ENCODE measurements at places on chromosomes 12 and 14.
A peak's percentile ranks its signal among the peaks of the same experiment; 100 is the strongest.

- no peak for DNase-seq
Measured at GRCh38 chr12:12108441-12109058, 37.8 kb downstream of the BCL2L14 start.

GRCh38 chr12:101455685-101456084 lies 19.5 kb upstream of the SPIC start:
- no peak for DNase-seq

- no peak for DNase-seq
Measured at GRCh38 chr12:52070185-52070925, 577 bp downstream of the ATG101 start.

GRCh38 chr12:88519802-88520435 lies 60.4 kb downstream of the KITLG start:
- DNase-seq = no peak

- DNase-seq = no peak
Measured at GRCh38 chr12:6635375-6635855, 344 bp downstream of the LPAR5 start.

GRCh38 chr12:32902287-32902997 lies 5.9 kb upstream of the PKP2 start:
- DNase-seq = no peak

DNA sequence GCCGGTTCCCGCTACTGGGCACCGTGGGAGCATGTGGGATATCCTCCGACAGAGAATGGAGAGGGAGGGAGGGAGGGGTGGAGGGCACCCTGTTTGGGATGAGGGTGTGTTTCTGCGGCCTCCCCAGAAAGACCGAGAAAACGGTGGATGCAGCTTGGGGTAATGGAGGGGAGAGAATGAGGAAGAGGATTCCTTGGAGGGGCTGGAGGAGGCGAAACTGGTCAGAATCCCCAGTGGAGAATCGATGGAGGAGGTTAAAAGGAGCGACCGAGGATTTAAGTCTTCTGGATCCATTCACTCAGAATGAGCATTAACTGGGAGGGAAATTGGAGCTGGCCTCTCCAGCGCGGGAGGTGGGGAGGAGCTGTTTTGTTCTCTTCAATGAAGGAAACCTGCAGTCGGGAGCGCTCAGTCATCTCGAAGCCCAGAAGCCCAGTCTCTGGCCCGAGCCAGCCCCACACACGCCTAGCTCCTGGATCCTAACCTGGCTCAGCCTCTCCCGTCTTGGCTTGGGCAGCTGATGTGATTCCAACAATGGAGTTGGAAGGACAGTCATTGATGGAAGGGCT lies 581 bp downstream of the ARG2 start:
- DNase-seq = no peak

GRCh38 chr12:21583587-21583986 lies 21.1 kb downstream of the GYS2 start:
- no peak for DNase-seq

- no peak for DNase-seq
Measured at GRCh38 chr12:59040043-59040442, 119.7 kb upstream of the LRIG3 start.

- no peak for DNase-seq
Measured at GRCh38 chr14:104593710-104594136, 10.8 kb downstream of the TMEM179 start.

GRCh38 chr12:56684745-56685359 lies 3.2 kb downstream of the PTGES3 start:
- no peak for DNase-seq

GRCh38 chr12:101619858-101620761 lies 25.3 kb downstream of the MYBPC1 start:
- DNase-seq = no peak

GRCh38 chr12:121279507-121279915 lies 17.0 kb downstream of the CAMKK2 start:
- no peak for DNase-seq

DNA sequence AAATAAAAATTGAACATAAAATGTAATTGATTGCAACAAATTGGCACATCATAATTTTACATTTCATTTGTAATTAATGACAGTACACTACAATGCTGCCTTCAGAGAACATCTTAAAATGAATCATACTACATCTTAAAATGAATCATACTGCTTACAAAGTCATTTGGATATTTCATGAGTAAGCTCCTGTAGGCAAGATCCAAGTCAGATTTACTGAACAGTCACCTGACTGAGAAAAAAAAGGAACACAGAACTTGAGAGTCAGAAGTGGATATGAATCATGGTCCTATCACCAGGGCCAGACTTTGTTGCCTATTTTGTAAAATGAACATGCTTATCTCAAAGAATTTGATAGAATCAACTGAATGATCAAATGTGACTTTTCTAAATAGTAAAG lies 32.7 kb upstream of the FBLN5 start:
- DNase-seq = no peak

GRCh38 chr12:82412246-82412645 lies 53.9 kb downstream of the METTL25 start:
- DNase-seq = no peak

DNA sequence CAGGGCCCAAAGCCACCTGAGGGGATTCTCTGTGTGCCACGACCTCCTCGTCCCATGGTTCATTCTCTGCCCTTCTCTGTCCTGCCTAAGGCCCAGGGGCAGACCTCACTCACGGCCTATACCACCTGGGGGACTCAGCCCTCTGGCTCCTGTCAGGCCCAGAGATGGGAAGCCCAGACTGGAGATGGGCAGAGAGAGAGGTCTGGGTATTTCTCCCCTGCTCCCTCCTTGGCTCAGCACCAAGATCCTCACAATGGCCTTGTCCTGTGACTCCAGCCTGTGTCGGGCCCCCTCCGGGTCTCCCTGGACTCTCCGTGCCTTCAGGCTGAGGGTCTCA lies 46.9 kb upstream of the BCL11B start:
- no peak for DNase-seq

GRCh38 chr12:101931498-101932326 lies 54.3 kb downstream of the DRAM1 start:
- no peak for DNase-seq

GRCh38 chr12:20458011-20458410 lies 89.7 kb downstream of the PDE3A start:
- DNase-seq = no peak

- no peak for DNase-seq
Measured at GRCh38 chr12:89949457-89950195, 241.0 kb upstream of the ATP2B1 start.

GRCh38 chr14:52553671-52554575 lies 1.3 kb downstream of the GPR137C start:
- peak; percentile 67 for DNase-seq

DNA sequence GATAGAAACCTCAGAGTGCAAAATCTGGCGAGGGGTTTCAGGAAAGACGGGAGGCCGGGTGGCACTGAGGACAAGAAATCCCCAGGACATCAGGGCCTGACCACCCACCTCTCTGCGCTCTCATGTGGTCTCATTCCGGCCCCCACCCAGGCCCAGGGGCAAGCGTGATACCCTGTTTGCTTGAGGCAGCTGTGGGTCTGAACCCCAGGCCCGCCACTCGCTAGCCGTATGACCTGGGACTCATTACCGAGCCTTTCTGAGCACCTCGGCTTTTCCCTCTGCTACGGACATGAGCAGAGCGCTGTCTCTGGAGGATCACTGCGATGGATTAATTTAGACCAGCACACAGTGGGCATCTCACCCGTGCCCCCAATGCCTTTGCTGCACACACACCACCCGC lies 25.5 kb upstream of the BCDIN3D start:
- DNase-seq = no peak

DNA sequence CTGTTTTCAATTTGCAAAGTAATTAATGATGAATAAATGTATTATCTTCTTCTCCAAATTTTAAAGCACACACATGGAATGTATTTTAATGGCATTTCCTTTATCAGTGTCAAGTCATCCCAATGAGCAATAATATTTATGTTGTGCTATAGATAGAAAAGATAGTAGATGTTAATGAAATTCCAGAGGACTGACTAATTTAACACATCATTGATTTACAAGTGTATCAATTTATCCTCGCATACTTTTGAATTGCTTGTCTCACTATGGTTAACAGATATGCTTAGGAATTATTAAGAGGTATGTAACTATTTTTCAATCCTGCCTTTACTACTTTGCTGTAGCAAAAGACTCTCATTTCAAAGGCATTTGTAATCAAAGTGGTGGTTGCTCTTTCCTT lies 842.9 kb downstream of the SLC6A15 start:
- no peak for DNase-seq

DNA sequence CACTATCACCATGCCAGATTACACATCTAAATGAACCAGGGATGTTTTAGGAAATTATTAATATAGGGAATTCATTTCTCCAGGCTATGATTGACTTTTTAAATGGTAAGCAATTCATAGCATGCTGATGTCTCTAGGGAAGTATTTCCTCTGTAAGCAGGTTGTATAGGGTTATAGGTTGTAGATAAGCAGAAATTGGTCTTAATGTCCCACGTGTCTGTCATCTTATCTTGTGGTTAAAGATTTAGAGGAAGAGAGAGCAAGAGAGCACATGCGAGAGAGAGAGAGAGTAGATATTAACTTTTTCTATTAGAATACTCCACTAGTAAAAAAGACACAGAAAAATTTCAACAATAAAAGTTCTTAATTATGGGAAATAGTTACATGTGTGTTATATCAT lies 32.6 kb downstream of the TRHDE start:
- DNase-seq = no peak

- DNase-seq = no peak
Measured at GRCh38 chr14:90867501-90867900, 51.3 kb upstream of the TTC7B start.

GRCh38 chr12:57166971-57167371 lies 19.6 kb upstream of the LRP1-AS start:
- no peak for DNase-seq

GRCh38 chr12:109273354-109273753 lies 35.7 kb downstream of the FOXN4 start:
- DNase-seq = no peak

- DNase-seq = no peak
Measured at GRCh38 chr14:34104489-34105397, 153.9 kb upstream of the EGLN3 start.

GRCh38 chr14:102019006-102019540 lies 54.7 kb downstream of the DYNC1H1 start:
- no peak for DNase-seq

DNA sequence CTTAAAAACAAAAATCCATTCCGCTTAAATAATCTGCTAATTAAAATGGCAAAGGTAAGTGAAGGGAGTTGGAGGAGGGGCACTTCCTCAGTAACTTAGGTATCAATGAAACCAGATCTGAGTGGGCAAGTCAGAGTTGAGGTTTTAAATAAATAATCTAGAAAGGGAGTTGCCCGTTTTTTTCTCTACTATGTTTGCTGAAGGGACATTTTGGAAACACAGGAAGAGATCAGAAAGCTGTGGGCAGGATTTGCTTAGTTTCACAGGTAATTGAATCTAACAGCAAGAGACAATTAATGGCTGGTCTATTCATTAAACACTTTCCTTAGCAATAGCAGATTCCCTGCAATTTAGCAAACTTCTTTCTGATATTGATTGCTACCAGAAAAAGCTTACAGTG lies 186.0 kb upstream of the ABCD2 start:
- DNase-seq = no peak

DNA sequence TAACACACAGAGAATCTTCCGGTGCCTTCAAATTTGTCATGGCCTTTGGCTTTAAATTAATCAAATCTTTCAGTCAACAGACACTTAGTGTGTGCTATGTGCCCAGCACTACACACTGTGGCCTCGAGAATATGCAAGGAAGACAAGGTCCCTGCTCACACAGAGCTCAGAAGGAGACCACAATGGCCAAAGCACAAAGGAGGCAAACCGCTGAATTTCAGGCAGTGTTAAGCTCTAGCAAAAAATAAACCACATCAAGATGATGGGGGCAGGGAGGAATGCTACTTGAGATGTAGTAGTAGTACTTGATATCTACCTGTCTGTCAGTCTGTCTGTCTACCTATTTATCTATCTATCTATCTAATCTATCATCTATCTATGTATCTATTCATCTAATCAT lies 227.9 kb downstream of the TMEM132D start:
- DNase-seq = no peak

GRCh38 chr12:74317078-74317601 lies 220.5 kb upstream of the ATXN7L3B start:
- no peak for DNase-seq

- DNase-seq = no peak
Measured at GRCh38 chr12:130121226-130122000, 40.9 kb upstream of the FZD10 start.

- DNase-seq = no peak
Measured at GRCh38 chr12:50753232-50753769, 10.6 kb upstream of the ATF1 start.

DNA sequence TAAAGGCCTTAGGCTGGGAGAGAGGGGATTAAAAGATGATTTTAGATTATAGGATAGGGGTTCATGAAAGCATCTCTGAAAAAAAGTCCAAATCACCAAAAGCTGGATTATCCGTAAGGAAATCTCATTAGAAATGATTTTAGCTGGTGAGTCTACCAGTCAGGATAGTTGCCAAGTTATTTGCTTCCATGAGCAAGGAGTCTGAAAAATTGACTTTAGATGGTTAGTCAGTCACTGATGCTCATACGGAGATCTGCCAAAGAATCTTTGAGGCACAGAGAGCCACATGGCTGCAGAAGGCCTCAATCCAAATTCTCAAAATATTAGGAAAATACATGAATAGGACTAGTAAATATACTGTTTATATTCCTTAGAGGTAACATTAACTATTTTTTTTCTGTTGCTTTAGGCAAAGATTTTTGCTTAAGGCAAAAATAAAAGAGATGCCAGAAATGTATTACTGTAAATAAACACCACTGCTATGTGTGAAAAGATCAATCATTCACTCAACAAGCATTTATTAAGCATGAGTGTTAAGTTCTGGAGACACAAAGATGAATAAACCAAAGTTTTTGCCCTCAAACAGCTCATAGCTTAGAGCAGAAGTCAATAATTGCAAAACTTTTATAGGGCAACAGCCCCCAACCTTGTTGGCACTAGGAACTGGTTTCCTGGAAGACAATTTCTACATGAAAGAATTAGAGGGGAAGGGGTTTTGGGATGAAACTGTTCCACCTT lies 105.2 kb downstream of the BBS10 start:
- no peak for DNase-seq

DNA sequence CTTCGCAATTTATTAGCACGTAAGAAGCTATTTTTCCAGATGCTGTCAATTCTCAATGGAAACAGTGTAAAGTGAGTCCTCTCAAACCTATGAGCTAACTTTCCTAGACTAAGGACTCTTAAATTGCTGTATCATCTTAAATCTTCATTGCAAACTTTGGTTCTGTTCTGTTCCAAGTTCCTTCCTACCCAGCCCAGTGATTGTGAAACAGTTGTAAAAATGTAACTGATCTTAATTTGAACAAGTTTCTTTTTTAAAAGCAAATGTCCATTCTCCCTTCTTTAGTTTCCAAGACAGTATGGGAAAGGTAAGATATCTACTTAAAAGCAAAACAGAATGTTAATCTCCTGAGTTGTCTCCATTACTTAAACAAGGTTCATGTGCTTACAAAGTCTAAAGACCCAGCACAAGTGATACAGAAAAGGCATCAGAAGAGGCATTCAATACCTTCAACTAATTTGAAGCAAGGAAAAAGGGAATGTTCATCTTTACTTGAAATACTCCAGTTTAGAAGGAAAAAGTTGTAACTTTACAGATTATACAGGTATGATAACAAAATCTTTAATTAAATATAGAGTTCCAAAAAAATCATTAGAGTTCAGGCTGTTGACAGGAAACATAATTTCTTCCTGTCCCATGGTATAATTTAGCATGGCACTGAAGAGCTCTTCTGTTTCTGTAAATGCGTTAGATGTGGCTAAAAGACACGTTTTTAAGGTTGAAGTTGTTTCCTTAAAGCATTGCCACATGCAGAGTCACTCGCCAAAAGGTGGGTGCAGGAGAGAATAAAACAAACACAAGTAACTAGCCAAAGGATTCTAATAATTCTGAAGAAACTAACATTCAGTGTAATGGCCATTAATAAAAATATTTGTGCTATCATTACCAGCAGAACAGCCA lies 101.5 kb upstream of the USP15 start:
- no peak for DNase-seq

Data from stimulated activated CD4-positive, alpha-beta T cell treated with anti-CD3 and anti-CD28 coated beads, TNF-alpha, amount 100 ng/mL, for 1 hour (primary cell).